Activated T-helper 1 cell treated with anti-CD3 and anti-CD28 coated beads, Interleukin-12 subunit alpha, Interleukin-12 subunit beta, Interleukin-2, Interleukin-4 antibody, amounts not matched to agents 30 ng/mL and 10 ng/mL and 1 ng/mL, durations not matched to agents 14 hours and 24 hours and 36 hours (primary cell): ENCODE measurements at places on chromosomes 5 and 9. TPM values are rescaled to one million over a fixed set of nuclear protein-coding genes. Genes with fewer than 3 reads are reported as not detected.

DNA sequence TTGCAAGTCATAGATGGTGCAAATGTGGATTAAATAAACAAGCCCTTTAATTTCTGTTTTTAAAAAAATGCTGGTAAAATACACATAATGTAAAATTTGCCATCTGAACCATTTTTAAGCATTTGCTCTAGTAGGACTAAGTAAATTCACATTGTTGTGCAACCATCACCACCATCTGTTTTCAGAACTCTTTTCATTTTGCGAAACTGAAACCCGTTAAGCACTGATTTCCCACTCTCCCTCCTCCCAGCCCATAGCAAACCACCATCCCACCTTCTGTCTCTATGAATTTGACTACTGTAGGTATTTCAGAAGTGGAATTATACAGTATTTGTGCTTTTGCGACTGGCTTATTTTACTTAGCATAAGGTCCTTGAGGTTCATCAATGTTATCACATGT is 103.3 kb upstream of the CNTLN start:
- no peaks in the 10 kb centered on the region for H3K4me1 ChIP-seq
- H3K36me3 ChIP-seq = no peaks in the 10 kb centered on the region
- H3K27ac ChIP-seq = no peak overlapping the region
- no peaks in the 10 kb centered on the region for H3K27me3 ChIP-seq
- no peak overlapping the region for H3K4me3 ChIP-seq

The FRRS1L gene
- total RNA-seq = not detected in 2 replicates

GRCh38 chr5:124825983-124826337 is 79.5 kb upstream of the ZNF608 start:
- no peak overlapping the region for H3K27ac ChIP-seq
- DNase-seq = no peak
- no peak overlapping the region for H3K4me3 ChIP-seq
- no peaks in the 10 kb centered on the region for H3K4me1 ChIP-seq
- H3K36me3 ChIP-seq = no peaks in the 10 kb centered on the region

GRCh38 chr9:136729926-136730325 is 12.8 kb downstream of the LCN10 start:
- peaks cover 16% of the 10 kb centered on the region for H3K36me3 ChIP-seq
- peak overlapping the region; percentile 65 for H3K4me3 ChIP-seq
- H3K27ac ChIP-seq = peak overlapping the region; percentile 29

DNA sequence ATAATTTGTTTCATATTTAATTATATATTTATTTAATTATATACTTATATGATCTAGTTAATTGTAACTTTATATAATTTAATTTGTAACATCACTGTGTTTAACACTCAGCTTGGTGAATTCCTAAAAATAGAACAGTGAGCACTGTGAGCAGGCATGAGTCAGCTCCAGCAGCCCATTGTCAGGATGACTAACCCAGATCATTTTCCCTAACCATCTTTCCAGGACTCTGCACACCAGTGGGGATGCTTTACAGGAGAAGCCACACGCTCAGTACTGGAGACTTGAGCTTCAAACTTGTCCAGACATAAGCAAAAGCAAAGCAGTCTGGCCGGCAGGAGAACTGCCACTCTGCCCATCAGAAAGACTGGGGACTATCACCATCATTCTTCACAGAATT is 446.2 kb upstream of the TRPC7 start:
- no peaks in the 10 kb centered on the region for H3K27me3 ChIP-seq
- H3K4me1 ChIP-seq = no peaks in the 10 kb centered on the region
- no peak for DNase-seq

The CCNO gene
- 0.10 and 0.20 TPM in 2 replicates for total RNA-seq

DNA sequence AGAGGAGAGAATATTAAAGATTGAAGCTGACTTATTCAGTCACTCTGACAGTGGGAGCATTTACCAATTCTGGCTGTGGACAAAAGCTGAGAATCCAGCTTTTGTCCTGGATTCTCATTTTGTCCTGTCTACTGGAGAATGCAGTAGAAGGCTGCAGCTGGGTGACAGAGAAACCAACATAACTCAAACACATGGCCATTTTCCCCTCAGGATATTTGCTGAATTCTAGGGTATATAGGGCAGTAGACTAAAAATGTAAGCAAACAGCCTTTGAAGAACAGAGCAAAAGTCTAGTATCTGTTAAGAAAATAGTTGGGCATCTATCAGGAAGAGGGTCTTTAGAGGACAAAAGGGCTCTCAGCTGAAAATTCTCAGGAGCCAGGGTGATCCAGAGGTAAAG is 20.6 kb downstream of the ZNF484 start:
- no peaks in the 10 kb centered on the region for H3K27me3 ChIP-seq
- H3K36me3 ChIP-seq = peaks cover 76% of the 10 kb centered on the region
- H3K27ac ChIP-seq = no peak overlapping the region
- DNase-seq = no peak

DNA sequence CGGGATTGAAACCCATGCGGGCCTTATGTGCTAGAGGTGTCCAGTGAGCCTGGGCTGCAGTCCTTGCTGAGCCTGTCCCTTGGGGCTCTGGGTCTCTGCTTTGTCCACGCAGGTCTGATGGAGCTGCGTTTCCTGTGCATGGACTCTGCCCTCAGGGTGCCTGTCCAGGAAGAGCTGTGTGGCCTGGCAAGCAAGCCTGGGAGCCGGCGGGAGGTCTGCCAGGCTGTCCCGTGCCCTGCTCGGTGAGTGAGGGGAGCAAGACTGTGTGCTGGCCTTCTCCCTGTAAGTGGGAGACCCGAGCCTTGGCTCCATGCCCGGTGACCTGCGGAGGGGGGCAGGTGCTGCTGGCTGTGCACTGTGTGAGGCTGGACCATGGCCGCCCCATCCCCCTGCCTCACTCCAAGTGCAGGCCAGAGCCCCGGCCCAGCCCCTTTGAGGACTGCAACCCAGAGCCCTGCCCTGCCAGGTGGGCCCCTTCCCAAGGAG is 11.2 kb upstream of the CACFD1 start:
- no peak overlapping the region for H3K4me3 ChIP-seq
- no peaks in the 10 kb centered on the region for H3K36me3 ChIP-seq
- peaks cover 5% of the 10 kb centered on the region for H3K27me3 ChIP-seq
- DNase-seq = no peak

GRCh38 chr5:57939771-57940170 is 457.2 kb upstream of the ACTBL2 start:
- H3K27ac ChIP-seq = no peak overlapping the region
- no peaks in the 10 kb centered on the region for H3K4me1 ChIP-seq
- no peak for DNase-seq
- H3K36me3 ChIP-seq = no peaks in the 10 kb centered on the region

DNA sequence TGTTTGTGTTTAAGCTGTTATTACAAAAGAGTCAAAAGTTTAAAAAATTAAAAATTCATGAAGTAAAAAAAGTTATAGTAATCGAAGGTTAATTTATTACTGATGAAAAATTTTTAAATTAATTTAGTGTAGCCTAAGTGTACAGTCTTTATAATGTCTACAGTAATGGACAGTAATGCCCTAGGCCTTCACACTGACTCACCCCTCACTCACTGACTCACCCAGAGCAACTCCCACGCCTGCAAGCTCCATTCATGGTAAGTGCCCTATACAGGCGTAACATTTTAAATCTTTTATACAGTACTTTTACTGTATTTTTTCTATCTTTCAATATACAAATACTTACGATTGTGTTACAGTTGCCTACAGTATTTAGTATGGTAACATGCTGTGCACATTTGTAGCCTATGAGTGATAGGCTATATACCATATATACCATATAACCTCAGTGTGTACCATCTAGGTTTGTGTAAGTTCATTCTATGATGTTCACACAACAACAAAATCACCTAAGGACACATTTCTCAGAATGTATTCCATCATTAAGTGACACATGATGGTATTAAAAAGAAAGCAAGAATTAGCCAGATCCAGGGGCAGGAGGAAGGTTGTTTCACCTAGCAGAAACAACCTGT is 40.1 kb downstream of the DCAF10 start:
- peaks cover 11% of the 10 kb centered on the region for H3K4me1 ChIP-seq
- no peaks in the 10 kb centered on the region for H3K27me3 ChIP-seq
- DNase-seq = no peak
- H3K27ac ChIP-seq = no peak overlapping the region
- H3K36me3 ChIP-seq = peaks cover 11% of the 10 kb centered on the region
- H3K4me3 ChIP-seq = no peak overlapping the region

DNA sequence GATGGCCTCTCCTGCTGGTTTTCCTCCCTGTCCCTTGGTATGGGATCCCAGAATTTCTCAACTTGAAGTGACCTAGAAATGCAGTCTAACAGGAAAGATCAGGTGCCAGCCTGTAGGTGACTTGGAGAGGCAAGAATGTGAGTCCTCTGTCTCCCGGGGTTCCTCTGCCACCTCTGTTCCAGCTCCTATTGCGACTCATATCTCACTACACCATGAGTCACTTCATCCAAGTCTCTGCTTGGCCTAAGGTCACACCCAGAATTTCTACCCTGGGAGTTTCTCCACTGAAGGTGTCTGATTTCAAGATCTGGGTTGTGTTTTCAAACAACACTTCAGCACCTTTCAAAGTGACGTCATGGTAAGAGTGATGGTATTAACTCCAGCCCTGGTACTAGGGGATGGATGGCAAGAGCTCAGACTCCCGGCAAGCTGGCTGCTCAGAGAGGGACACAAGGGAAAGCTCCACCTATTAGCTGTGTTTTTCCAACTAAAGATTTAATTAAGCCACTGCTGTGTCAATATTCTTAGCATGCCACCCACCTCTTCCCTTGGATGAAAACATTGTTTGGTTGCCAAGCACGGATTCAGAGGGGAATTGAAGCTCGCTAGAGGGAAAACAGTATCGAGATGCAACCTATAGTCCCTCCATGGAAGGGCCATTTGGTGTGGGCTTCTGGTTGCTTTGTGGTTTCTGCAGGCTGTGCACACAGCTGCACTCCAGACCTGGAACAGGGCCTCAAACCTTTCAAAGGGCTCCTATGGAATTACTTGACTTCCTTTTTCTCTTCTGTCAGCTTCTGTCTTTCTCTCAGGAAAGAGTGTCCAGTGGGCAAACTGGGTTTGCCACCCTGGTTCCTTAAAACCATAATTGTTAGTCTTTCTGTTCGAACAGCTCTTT is 205.7 kb downstream of the GAS1 start:
- no peaks in the 10 kb centered on the region for H3K4me1 ChIP-seq
- no peak overlapping the region for H3K4me3 ChIP-seq
- H3K36me3 ChIP-seq = no peaks in the 10 kb centered on the region
- no peak for DNase-seq
- no peaks in the 10 kb centered on the region for H3K27me3 ChIP-seq
- H3K27ac ChIP-seq = no peak overlapping the region

The GABRA1 gene
- total RNA-seq = not detected in 2 replicates

- peaks cover 25% of the 10 kb centered on the region for H3K4me1 ChIP-seq
- DNase-seq = no peak
- H3K27me3 ChIP-seq = peaks cover 10% of the 10 kb centered on the region
- H3K4me3 ChIP-seq = peak overlapping the region; percentile 82
Measured at GRCh38 chr9:95316274-95316673, 1.2 kb downstream of the FANCC start.
